ENCODE measurements at places on chromosomes 4 and X.

DNA sequence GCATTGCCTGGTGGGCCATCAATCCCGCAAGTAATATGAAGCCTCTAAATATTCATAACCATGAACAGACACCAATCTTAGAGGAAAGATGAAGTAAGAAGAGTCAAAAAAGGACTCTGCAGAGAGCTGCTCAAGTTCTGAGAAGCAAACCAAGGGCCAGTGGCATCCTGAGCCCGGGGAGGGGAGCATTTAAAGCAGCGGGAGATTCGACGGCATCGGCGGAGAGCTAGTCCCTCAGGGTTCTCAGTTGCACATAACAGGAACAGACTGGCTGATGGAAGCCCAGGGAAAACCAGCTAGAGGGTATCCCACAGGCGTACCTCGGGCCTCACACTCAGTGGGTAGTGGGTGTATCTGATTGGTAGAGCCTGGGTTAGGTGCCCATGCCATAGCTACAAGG lies 4.9 kb upstream of the PNMA6E start:
- no peaks in the 10 kb centered on the region for H3K36me3 ChIP-seq
- DNase-seq: no peak
- H3K27ac ChIP-seq: no peak overlapping the region

GRCh38 chr4:137394018-137394417 lies 138.3 kb downstream of the PCDH18 start:
- no peaks in the 10 kb centered on the region for H3K27me3 ChIP-seq
- DNase-seq: no peak
- no peak overlapping the region for H3K27ac ChIP-seq
- no peaks in the 10 kb centered on the region for H3K36me3 ChIP-seq

- DNase-seq: no peak
- H3K4me3 ChIP-seq: no peak overlapping the region
- H3K4me1 ChIP-seq: no peaks in the 10 kb centered on the region
- no peaks in the 10 kb centered on the region for H3K27me3 ChIP-seq
- H3K36me3 ChIP-seq: no peaks in the 10 kb centered on the region
- H3K27ac ChIP-seq: no peak overlapping the region
Measured at GRCh38 chr4:182297659-182298058, 54.5 kb downstream of the TENM3 start.

- no peak overlapping the region for H3K4me3 ChIP-seq
- no peaks in the 10 kb centered on the region for H3K4me1 ChIP-seq
- no peaks in the 10 kb centered on the region for H3K27me3 ChIP-seq
- H3K36me3 ChIP-seq: no peaks in the 10 kb centered on the region
Measured at GRCh38 chr4:100430451-100430850, 87.4 kb downstream of the EMCN start.

- no peak for DNase-seq
- no peaks in the 10 kb centered on the region for H3K36me3 ChIP-seq
- H3K4me3 ChIP-seq: peak overlapping the region; percentile 45
- H3K27ac ChIP-seq: peak overlapping the region; percentile 62
- peaks cover 65% of the 10 kb centered on the region for H3K4me1 ChIP-seq
Measured at GRCh38 chrX:130120746-130121504, 10.6 kb upstream of the ELF4 start.

DNA sequence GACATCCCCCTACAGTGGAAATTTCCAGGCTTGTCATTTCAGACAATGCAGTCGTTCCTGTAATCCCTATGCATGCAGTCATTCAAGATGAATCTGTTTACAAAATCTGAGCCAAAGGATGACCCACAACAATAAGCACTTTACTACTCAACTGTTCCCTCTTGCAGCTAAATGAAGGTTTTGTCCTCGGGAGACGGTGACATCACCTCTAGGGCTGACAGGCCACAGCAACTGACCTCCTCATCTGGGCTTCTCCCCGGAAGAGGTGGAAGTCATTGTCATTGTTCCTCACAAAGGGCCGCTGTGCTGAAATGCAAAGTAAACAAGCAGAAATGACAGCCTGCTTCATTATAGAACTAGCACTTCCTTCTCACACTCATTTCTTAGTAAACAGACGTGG lies 29.2 kb downstream of the CLRN2 start:
- no peaks in the 10 kb centered on the region for H3K27me3 ChIP-seq
- H3K27ac ChIP-seq: no peak overlapping the region
- H3K4me1 ChIP-seq: no peaks in the 10 kb centered on the region
- no peak for DNase-seq

DNA sequence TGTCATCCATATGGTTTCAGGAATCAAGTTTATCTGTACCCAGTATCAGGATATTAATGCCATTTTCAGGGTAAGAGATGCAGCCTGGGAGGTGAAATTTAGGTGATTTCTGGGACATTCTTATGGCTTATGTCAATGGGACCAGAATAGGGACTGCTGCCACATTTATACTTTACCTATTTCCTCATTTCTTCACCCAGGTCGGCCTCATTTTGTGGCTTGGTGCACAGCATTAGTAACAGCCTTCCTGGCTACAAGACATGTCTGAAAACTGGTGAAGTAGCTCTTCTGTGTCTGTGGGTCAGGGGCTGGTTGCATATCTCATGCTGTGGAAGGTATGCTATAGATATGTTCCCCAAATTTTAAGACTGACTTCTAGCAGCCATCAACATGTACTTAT lies 284.8 kb downstream of the AFF2 start:
- no peaks in the 10 kb centered on the region for H3K36me3 ChIP-seq
- H3K27me3 ChIP-seq: no peaks in the 10 kb centered on the region
- H3K27ac ChIP-seq: no peak overlapping the region
- no peak for DNase-seq

- H3K36me3 ChIP-seq: no peaks in the 10 kb centered on the region
- no peak overlapping the region for H3K27ac ChIP-seq
- no peak overlapping the region for H3K4me3 ChIP-seq
- no peaks in the 10 kb centered on the region for H3K27me3 ChIP-seq
- DNase-seq: no peak
Measured at GRCh38 chr4:24433515-24434214, 150.7 kb downstream of the DHX15 start.

- no peak overlapping the region for H3K27ac ChIP-seq
- H3K27me3 ChIP-seq: no peaks in the 10 kb centered on the region
- H3K36me3 ChIP-seq: peaks cover 4% of the 10 kb centered on the region
- no peak for DNase-seq
- no peak overlapping the region for H3K4me3 ChIP-seq
Measured at GRCh38 chr4:26402458-26402857, 81.6 kb downstream of the RBPJ start.

- H3K27me3 ChIP-seq: no peaks in the 10 kb centered on the region
- no peak overlapping the region for H3K4me3 ChIP-seq
- no peaks in the 10 kb centered on the region for H3K36me3 ChIP-seq
Measured at GRCh38 chrX:19342331-19342906, 1.3 kb upstream of the PDHA1 start.

DNA sequence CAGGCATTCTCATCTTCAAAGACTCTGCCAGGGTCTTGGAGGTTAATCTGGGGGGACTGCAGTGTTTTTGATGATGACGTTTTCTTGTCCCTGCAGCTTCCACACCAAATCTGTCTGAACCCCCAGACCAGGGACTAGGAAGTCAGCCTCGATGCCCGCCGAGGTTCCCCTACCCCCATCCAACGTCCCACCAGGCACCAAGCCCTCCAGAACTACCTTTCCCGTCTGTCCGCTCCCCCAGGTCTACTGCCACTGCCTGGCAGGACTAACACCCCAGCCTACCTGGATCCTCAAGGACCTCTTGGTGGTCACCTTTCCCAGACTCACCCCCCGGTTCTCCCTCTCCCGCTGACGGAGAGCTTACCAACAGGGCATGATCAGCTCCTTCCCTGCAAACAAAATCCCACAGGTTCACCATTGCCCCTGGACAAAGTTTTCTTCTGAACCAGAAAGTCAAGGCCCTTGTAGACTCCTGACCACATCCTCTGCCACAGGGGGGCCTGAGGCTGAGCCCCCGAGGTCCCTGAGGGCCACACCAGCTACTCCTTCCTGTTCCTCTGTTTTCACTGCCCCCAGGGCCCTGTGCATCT lies 40.9 kb downstream of the HMX1 start:
- H3K27me3 ChIP-seq: no peaks in the 10 kb centered on the region
- no peak overlapping the region for H3K4me3 ChIP-seq
- no peaks in the 10 kb centered on the region for H3K36me3 ChIP-seq
- no peaks in the 10 kb centered on the region for H3K4me1 ChIP-seq

- H3K4me1 ChIP-seq: no peaks in the 10 kb centered on the region
- H3K4me3 ChIP-seq: peak overlapping the region; percentile 75
- H3K27ac ChIP-seq: peak overlapping the region; percentile 91
- no peak for DNase-seq
- H3K27me3 ChIP-seq: no peaks in the 10 kb centered on the region
- H3K36me3 ChIP-seq: no peaks in the 10 kb centered on the region
Measured at GRCh38 chr4:186724058-186724863, 605 bp upstream of the FAT1 start.

DNA sequence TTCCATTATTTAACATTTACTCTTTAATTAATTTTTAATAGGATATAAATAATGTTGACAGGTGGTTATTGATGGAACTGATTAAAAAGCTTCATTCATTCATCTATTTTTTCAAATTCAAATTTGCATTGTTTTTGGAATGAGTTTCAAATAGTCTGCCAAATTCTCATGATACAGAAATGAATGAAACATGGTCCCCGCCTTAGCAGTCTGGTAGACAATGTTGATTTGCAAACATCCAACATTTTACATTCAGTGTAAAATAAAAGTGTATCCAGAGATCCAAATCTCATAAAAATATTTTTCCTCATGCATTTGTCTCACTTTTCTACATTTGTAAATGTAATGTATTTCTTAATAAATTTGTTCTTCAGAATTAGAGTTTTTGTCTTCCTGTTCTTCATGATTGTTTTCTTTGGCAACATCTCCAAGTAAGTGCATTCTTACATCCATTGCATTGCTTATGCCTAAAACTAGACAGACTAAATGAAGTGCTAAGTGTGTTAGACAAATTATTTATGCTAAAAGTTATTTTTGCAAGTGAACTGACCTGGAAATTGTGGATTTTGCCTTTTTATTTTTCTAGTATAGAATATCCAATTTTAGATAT lies 142.3 kb downstream of the PCDH18 start:
- no peaks in the 10 kb centered on the region for H3K36me3 ChIP-seq
- no peak for DNase-seq
- no peak overlapping the region for H3K27ac ChIP-seq
- H3K4me3 ChIP-seq: no peak overlapping the region
- H3K27me3 ChIP-seq: no peaks in the 10 kb centered on the region
- no peaks in the 10 kb centered on the region for H3K4me1 ChIP-seq

DNA sequence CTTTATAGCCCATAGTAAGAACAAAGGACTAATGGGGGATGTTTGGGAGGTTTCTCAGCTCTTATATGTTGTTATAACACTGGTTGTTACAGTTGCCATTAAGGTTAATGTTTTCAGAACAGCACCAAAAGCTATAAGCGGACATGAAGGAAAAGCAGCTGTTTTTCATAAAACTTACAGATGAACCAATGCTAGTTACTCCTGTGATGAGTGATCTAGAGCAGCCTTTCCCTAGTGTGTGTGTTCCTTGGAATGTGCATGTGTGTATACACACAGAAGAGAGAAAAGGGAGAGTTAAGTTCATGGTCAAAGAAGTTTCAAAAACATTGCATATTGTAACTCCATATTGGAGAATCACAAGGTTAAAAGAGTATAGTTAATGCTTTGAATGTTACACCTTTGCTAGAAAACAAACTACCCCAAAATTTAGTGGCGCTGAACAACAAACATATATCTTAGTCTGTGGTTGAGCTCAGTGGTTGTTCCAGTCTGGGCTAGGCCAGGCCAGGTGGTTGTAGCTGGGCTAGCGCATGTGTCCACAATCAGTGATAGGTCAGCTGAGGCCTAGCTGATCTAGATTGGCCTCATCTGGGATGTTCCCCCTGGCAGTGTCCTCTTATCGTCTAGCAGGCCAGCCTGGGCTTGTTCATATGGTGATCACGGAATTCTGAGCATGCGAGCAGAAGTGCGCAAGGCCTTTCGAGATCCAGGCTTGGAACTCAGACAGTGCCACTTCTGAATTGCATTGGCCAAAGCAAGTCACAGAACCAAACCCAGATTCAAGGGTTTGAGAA lies 151.0 kb downstream of the NHS start:
- H3K27me3 ChIP-seq: no peaks in the 10 kb centered on the region
- no peak for DNase-seq
- no peak overlapping the region for H3K4me3 ChIP-seq
- H3K4me1 ChIP-seq: no peaks in the 10 kb centered on the region
- no peak overlapping the region for H3K27ac ChIP-seq

- no peak for DNase-seq
- no peaks in the 10 kb centered on the region for H3K27me3 ChIP-seq
- no peak overlapping the region for H3K4me3 ChIP-seq
- H3K36me3 ChIP-seq: no peaks in the 10 kb centered on the region
- peaks cover 6% of the 10 kb centered on the region for H3K4me1 ChIP-seq
- no peak overlapping the region for H3K27ac ChIP-seq
Measured at GRCh38 chrX:2462074-2462473, 38.7 kb downstream of the DHRSX start.

DNA sequence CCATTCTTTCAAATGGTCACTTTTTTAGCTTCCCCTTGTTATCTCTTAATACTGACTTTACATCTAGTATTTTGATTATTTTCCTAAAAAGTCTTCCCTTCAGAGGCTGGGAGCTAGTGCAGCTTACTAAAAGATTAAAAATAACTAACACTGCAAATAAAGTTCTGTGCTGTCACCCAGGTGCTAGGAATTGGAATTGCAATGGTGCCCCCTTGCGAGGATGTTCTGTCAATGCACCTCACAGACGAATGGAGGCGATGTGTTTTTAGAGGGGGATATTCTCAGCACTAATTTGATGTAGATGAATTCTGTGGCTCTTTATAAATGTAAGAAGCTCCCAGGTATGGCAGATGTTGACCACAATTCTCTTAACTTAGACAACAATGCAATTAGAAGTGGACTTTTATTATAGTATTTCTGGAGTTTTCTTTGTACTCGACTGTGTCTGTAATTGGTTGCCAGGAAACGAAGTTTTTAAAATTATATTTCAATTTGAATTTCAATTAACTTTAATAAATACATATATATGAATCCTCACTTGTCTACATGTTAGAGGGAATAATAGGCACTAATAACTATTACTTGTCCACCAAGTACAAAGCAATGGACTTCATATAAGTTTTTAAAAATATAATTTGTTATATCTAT lies 22.0 kb upstream of the SMIM31 start:
- DNase-seq: no peak
- no peaks in the 10 kb centered on the region for H3K4me1 ChIP-seq
- H3K27ac ChIP-seq: no peak overlapping the region
- no peak overlapping the region for H3K4me3 ChIP-seq

GRCh38 chrX:146181858-146182257 lies 364.2 kb downstream of the SLITRK2 start:
- no peak overlapping the region for H3K27ac ChIP-seq
- no peaks in the 10 kb centered on the region for H3K36me3 ChIP-seq
- no peaks in the 10 kb centered on the region for H3K4me1 ChIP-seq
- H3K4me3 ChIP-seq: no peak overlapping the region
- H3K27me3 ChIP-seq: no peaks in the 10 kb centered on the region

DNA sequence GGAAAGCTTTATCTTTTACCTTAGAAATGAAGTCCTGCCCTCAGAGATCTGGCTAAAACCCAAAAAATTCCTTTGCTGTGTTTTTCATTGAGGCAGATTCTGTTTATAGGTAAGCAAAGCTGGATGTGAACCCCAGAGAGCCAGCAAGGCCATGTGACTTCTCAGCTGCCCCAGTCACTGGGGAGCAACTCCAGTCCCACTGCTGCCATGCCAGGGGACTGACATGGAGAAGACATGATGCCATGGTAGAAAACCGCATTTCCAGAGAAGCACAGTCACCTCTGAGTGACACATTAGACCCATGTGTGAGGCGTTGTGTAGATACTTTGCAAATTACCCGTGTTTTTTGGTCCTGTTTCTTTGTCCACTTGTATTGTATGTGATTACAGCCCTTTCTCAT lies 45.4 kb downstream of the PTTG2 start:
- no peaks in the 10 kb centered on the region for H3K27me3 ChIP-seq
- peaks cover 48% of the 10 kb centered on the region for H3K4me1 ChIP-seq

- no peaks in the 10 kb centered on the region for H3K36me3 ChIP-seq
- no peak overlapping the region for H3K27ac ChIP-seq
- no peak for DNase-seq
- H3K4me1 ChIP-seq: no peaks in the 10 kb centered on the region
- H3K27me3 ChIP-seq: no peaks in the 10 kb centered on the region
Measured at GRCh38 chrX:23851544-23851943, 56.2 kb downstream of the APOO start.

Measured in esophagus squamous epithelium (tissue), 5 donors.